NCI-H1694 treated with DMSO at 0.1 percent for 48 hours (cell line): ENCODE measurements at places on chromosomes 4 and X.

DNA sequence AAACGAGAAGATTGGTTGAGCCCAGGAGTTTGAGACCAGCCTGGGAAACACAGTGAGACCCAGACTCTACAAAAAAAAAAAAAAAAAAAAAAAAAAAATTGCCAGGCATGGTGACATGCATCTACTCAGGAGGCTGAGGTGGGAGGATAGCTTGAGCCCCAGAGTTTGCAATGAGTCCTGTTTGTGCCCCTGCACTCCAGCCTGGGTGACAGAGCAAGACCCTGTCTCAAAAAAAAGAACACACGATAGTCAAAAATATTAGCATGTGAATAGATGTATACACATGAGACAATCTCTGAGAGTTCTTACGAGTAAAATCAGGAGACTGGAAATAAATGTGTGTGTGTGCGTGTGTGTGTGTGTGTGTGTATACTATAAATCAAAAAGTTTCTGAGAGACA is 966.3 kb downstream of the FSTL5 start:
- DNase-seq = no peak

GRCh38 chr4:133450813-133451212 is 301.7 kb downstream of the PCDH10 start:
- no peak for DNase-seq

GRCh38 chrX:121161501-121161933 is 114.1 kb downstream of the GLUD2 start:
- no peak for DNase-seq

DNA sequence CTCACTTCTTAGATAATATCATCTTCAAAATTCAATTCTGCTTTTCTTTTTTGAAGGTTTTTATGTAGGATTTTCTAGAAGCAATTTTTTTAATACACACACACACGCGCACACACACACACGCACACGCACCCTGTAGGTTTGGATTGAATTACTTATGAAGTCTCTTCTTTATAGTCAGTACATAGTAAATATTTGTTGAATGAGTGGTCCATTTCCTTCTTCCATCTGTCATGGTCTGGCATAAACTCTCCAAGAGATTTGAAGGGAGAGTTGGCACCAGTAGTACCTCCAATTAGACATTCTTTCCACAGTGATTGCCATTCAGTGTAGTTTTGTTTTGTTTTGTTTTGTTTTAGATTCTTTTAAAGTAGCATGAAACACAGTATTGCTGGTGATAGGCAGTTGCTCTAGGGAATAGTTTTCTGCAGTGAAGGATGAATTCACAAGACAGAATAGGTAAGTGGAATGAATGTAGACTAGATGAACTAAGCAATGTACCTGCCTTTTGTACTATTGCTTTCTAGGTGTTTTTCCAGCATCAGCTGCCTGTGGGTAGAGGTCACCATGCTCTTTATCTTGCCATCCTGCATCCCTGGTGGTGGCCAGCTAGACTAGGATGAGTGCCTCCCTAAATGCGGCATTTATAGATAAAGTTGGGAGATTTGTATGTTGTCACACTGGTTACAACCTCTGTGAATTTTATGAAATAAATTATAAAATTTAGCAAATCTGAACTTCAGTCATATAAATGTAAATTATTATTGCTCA is 20.5 kb downstream of the PDLIM5 start:
- no peak for DNase-seq

DNA sequence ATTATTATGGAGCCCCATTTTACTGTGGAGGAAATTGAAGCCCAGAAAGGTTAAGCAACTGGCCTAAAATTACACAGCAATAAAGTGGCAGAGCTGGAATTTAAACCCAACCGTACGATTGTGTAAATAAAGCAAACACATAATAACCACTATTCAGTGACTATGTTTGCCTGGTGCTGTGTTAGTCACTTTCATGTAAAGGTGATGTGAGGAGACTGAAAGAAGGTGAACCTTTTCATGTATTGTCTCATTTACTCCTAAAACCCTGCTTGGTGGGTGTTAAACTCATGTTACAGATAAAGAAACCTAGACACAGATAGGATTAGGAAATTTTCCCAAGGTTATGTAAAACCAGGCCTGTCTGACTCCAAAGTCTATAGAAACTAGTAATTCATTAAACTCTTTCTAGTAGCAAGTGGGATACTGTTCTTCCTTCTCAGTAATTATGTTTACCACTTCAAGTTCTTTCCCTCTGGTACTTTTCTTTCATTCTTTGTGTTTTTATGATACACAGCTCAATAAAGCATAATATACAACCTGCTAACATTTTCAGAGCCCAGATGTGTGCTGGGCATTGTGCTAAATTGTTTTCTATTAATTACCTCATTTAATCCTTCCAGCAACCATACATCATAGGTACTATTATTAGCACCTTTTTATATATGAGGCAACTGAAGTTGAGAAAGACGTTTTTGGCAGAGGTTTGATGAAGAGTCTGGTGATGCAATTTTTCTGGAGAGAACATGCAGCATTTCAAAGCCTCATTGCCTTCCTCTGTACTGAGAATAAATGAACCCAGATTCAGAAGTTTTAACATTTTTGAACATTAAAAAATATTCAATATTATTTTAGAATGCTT is 202.7 kb downstream of the SPRY1 start:
- DNase-seq = no peak

DNA sequence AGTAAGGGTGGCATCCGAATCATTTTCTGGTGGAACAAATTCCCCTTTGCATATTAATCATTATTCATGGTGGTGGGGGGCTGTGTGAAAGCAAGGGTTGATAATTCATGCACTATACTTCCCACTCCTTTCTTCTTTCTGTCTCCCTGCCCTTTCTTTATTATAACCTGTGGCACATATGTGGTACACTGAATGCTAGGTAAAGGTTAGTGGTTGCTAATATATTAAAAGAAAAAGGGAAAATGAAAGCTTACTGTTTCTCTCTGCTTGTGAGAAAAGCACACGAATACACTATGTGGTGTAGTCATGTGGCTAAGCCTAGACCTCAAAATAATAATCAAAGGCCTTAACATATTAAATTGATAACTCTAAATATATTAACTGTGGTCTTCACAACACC is 178.4 kb upstream of the RPS6KA3 start:
- DNase-seq = no peak

GRCh38 chr4:179485781-179486180 is 2043.5 kb upstream of the AGA start:
- DNase-seq = no peak

- no peak for DNase-seq
Measured at GRCh38 chr4:98672583-98673287, 14.3 kb upstream of the TSPAN5 start.

DNA sequence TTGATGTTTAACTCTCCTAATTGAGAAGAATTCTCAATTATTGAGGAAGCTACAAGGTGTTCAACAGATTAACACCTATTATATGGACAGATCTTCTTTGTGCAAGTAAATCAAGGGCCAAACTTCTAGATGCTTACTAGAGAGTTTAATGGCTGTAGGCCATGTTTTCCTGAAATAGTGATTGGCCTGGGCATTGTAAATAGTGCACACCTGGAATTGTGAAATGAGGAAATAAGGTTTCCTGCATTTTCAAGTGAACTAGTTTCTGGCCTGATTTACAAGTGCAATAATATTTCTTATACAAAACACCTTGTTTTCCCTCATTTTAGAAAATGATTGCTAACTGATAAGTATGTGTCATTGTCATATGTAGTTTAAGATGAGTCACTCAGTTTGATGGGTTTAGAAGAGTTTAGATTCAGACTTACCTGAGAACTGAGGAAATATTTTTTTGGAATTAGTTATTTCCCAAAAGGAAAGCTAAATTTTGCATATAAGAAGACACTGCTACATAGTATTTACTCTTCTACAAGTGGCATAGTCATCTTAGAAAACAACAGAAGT is 21.2 kb downstream of the AFF1 start:
- no peak for DNase-seq
